Mesendoderm (in vitro differentiated cells): ENCODE measurements at places on chromosomes 4 and X.

GRCh38 chr4:15158406-15159091 lies 156.3 kb downstream of the CPEB2 start:
- DNase-seq = peak; percentile 65

DNA sequence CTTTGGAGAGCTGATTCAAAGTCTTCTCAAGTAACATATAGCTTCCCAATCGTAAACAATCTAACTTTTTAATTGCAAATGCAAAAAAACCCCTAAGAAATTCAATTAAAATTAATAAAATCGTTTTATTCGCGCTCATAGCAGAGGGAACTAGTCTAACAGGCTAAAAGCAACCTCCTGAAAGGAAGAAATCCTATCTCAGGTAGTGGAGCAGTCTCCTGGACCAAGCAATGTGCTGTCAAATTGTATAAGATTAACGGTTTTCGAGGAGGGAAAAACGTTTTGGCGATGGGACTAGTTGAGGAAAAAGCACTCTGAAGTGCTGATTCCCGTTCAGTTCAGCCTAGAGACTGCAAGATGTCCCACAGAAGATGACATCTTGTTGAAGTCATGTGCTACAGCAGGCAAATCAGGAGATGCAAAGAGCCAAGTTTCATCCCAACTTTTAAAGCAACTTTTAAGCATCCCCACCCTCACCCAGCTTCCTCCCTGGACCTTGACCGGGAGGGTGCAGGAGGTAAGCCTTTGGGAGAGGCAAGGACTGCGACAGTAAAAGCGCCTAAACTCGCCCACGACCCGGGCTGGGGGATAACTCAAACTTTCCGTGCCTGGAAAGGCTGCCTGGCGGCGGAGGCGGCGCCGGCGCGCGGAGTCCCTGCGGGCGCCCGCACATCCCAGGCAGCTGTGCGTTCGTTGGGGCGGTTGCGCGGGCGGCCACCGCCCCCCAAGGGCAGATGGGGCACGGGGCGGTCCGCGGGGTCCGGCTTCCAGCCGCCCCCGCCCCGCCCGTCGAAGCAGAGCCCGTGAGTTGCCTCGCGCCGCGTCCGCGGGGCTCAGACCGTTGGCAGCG lies 784 bp downstream of the MAP7D3 start:
- DNase-seq = peak; percentile 41

GRCh38 chrX:21723084-21723483 lies 34.8 kb downstream of the SMPX start:
- peak; percentile 34 for DNase-seq

DNA sequence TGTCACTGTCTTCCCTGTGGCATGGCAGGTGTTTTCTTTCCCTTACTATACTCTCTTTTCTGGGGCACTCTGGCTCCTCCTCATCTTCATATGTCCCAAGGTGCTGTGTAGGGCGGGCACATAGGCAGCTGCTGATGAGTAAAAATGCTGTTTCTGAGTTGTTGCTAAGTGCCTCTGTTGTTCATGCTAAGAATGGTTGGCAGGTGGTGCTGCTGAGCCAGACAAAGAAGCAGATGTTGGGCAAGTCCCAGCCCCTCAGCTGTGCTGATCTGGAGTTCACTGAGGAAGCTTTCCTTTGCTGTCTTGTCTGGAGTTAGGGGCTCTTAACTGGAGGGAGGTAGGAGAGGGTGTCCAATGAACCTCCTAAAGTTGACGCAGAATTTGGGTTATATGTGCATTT lies 40.6 kb downstream of the HADH start:
- peak; percentile 76 for DNase-seq

- DNase-seq = peak; percentile 93
Observed at GRCh38 chr4:53937918-53938317, 126.5 kb downstream of the CHIC2 start.

GRCh38 chr4:44927399-44928380 lies 201.3 kb upstream of the GNPDA2 start:
- DNase-seq = peak; percentile 54

DNA sequence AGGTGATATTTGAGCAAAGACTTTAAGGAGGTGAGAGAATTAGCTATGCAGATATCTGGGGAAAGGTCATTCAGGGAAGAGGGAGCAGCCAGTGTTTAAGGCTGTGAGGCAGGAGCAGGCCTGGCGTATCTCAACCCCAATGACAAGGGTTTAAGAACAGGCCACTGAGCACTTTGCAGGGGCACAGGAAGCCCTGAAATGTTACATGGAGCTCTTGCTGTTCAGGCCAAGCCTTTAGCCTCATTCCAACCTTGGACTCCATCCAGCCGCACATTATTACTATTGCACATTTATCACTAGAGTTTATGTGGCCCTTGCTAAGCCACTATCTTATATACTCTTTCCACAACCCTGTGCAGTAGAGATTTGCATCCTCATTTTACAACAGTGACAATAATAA lies 114.0 kb downstream of the EFNB1 start:
- no peak for DNase-seq

GRCh38 chrX:152831391-152831790 lies 528 bp downstream of the NSDHL start:
- DNase-seq = no peak

DNA sequence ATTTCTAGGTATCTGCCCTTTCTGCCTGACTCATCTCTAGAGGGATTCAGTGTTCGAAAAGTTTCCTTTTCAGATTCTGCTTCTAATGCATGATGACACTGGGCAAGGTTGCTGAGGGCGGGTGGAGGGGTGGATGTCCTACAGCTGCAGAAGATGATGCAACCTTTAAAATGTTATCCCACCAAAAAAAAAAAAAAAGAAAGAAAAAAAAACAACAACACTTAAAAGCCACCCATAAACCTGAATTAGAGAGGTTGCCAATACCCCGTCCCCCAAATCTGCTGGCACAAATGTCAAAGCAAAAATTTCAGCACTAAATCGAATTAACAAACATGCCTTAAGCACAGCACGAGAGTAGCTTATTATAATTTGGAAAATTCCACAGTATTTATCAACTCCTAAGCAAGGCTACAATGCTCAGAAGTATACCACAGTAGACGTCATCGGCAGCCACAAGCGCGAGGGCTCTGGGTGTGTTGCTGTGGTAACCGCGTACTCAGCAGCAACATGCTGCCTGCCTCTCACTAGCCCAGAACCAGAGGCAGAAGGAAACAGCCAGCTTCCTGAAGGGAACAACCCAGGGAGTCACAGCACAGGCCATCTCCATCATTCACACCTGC lies 167.5 kb upstream of the MAP3K15 start:
- DNase-seq = peak; percentile 85

DNA sequence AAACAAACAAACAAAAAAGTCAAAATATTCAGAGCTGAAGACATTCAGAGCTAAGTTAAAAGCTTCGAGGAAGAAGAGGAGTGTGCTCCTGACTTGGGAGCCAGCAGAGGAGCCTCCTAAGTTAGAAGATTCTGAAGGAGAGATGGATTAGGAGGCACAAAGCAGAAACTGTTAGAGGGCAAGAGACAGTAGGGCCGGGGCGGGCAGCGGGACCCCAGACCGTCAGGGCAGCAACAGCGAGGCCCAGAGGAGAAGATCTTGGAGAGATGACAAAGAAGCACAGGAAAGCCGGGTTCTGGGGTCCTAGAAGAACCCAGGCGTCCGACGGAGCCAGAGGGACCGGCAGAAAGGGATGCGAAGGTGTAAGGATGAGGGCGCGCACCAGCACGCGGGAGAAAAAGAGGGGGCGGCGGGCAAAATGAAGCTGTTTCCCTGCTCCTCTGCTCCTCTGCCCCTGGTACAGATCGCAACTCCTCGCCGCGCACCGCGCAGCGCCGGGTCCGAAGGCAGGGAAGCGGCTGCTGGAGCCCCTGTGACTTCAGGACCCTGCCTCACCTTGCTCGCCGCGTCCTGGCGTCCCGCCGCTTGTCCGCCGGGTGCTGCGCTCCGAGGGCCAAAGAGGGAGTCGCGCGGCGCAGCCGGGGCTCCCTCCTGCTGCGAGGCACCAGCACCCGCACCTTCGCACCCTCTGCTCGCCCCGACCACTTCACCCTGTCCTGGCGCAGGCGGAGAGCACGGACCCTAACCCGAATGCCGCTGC lies 477 bp downstream of the KLHL13 start:
- peak; percentile 17 for DNase-seq

DNA sequence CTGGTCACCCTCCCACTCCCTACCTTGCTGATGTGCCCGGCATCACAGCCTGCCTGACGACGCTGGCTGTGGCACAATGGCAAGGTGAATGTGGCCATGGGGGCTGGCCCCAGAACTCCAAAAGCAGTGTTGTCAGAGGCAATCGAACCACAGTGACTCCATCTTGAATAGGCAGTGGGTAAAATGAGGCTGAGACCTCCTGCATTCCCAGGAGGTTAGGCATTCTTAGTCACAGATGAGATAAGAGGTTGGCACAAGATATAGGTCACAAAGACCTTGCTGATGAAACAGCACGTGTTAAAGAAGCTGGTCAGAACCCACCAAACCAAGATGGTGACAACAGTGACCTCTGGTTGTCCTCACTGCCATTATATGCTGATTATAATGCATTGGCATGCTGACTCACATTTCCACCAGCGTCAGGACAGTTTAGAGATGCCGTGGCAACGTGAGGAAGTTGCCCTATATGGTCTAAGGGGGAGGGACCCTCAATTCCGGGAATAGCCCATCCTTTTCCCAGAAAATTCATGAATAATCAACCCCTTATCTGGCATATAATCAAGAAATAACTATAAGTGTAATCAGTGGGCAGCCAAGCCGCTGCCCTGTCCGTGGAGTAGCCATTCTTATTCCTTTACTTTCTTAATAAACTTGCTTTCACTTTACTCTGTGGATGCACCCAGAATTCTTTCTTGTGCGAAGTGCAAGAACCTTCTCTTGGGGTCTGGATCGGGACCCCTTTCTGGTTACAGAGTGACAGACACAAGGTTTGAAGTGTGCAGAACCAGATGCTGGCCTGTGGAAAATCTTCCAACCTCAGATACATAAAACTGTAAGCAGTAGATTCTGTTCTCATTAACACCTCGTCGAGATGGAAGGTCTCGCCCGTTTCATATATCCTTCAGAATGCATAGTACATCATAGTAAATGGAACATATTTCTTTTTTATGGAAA lies 26.8 kb upstream of the CLDN24 start:
- peak; percentile 77 for DNase-seq

- peak; percentile 71 for DNase-seq
Observed at GRCh38 chr4:82429728-82430192, 502 bp downstream of the HNRNPDL start.

GRCh38 chrX:34764852-34765361 lies 107.8 kb upstream of the TMEM47 start:
- peak; percentile 73 for DNase-seq

DNA sequence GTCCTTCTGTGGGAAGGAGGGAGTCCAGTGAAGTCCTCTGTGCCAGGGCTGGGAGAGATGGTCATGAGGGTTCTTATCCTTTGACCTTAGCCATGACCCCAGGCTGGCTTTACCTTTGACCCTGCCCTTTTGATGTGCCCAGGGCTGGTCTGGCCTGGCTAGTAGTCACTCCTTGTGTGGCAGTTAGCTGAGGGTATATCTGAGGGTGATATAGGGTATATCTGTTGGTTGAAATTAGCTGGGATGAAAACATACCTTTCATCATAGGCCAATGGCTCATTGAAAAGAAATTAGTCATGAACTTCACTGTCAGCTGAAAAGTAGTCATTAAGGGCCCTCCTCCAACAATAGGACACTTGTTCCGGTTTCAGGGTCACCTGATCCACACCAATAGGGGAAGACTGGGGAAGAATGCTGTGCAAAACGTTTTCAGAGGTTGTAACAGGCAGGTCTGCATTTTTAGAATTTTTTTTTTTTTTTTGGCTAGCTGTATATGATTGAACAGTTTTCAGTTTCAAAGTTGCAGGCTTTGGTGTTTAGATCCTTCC lies 74.6 kb upstream of the STOX2 start:
- DNase-seq = no peak

DNA sequence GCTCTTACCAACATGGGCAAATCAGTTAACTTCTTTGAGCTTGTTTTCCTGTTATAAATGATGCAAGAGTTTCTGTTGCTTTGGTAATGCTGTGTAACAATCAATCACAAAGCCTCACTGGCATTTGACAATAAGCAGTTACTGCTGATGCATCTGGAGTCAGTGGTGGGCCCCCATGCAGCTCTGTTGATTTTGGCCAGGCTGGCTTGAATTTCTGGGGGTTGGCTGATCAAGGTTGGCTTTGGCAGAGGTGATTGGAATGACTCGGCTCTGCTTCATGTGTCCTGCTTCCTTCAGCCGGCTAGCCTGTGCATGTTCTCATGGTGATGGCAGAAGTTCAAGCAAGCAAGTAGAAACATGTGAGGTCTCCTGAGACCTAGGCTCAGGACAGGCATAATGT lies 90.4 kb downstream of the PHEX start:
- DNase-seq = no peak

- DNase-seq = no peak
Observed at GRCh38 chr4:172986114-172986513, 182.5 kb upstream of the GALNT7 start.

DNA sequence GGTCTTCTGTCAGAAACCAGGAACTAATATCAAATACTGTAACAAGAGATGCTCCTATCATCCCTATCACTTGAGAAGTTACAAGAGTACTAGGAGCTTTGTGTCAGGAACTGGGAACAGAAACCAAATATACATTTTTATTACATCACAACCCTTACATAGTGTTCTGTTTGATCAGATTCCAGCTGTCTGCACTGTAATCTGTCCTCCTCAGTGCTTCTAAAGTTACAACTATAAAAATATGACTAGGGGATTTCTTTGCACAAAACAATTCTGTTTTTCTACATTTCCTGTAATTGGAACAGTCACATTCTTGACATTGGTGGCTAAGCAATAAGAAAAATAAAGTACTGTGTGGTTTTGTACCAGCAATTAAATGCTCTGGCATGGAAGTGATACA lies 686.0 kb downstream of the PDHA2 start:
- DNase-seq = no peak

DNA sequence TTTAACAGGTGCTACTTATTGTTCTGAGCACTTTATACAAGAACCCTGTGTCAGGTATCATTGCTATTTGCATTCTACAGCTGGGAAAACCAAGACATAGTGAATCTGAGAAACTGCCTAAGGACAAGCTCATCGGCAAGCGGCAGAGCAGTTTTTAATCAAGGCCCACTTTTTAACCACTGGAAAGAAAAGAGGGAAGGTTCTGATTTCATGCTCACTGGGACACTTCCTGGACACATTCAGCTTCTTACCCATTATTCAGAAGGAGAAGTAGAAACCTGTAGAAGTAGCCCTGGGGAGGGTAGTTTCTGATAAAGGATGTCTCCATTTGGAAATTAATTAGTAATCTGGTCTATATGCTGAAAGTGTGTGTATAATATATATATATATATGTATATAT lies 2.5 kb upstream of the LNX1 start:
- no peak for DNase-seq

DNA sequence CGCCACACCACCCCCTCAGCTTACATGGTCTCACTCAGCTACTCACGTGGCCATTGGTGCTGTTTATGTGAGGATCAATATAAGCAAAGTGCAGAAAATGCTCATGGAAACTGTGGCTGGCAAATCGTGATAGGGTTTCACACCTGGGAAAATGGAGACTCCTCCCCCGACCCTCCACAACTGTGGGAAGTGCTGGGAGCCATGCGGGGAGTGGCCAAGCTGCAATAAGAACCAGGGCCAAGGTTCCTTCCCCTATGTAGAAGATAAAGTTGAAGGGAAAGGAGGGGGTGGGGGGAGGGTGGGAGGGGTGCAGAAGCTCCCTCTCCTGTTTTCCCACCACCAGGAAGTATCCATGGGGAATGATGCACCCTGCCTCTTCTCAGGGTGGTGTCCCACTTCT lies 145.5 kb upstream of the MAMLD1 start:
- no peak for DNase-seq
